ENCODE measurements at places on chromosomes 3 and 15.

DNA sequence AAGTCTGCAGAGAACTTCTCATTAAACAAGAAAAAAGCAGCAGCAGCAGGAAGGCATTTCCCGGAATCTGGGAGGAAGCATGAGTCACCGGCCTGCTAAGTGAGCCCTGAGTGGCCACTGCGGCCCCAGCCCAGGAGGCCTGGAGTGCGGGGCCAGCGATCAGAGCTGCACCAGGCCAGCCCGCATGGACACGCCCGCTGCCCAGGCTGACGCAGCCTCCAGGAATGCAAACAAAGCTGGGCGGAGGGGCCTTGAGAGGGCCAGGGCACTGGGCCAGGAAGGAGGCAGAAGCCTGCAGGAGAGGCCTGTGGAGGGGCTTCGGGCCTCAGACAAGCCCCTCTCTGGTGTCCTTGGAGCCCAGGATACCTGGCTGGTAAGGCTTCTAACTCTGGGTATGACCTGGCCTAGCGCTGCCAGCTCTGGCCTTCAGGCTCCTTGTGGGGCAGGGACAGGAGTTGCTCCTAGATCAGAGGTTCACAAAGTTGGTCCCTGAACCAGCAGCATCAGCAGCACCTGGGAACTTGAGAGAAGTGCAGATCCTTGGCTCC is 101.2 kb downstream of the SMAD6 start:
- DNase-seq: no peak

DNA sequence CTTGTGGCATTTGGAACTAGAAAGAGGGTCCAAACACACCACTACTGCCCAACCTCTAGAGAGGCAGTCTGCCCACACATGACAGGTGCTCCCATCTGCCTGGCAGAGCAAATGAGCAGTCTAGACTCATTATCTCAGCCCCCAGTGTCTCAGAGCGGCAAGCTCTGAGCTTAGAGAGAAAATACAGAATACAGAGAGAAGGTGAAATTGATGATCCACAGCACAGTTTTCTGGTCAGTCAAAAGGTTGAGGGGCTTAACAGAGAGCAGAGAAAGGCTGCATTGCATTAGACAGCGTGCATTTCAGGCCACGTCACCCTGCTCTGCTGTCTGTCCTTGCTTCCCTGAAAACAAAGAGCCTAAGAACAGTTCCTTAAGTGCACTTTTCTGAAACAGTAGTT is 135.1 kb downstream of the KCNMB2 start:
- no peak for DNase-seq

GRCh38 chr3:55244247-55244646 is 242.9 kb downstream of the WNT5A start:
- no peak for DNase-seq

DNA sequence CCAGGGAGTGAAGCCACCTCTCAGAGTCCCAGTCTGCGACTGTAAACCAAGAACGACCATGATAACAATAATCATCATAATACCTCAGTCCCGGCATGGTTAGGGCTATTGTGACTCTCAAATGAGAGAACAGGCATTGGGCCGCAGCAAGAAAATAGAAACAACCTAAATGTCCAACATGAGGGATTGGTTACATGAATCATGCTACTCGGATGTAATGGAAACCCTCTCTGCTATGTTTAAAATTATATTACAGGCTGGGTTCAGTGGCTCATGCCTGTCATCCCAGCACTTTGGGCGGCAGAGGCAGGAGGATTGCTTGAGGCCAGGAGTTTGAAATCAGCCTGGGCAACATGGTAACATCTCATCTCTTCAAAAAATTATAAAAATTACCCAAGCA is 2.8 kb downstream of the CPN2 start:
- no peak for DNase-seq

DNA sequence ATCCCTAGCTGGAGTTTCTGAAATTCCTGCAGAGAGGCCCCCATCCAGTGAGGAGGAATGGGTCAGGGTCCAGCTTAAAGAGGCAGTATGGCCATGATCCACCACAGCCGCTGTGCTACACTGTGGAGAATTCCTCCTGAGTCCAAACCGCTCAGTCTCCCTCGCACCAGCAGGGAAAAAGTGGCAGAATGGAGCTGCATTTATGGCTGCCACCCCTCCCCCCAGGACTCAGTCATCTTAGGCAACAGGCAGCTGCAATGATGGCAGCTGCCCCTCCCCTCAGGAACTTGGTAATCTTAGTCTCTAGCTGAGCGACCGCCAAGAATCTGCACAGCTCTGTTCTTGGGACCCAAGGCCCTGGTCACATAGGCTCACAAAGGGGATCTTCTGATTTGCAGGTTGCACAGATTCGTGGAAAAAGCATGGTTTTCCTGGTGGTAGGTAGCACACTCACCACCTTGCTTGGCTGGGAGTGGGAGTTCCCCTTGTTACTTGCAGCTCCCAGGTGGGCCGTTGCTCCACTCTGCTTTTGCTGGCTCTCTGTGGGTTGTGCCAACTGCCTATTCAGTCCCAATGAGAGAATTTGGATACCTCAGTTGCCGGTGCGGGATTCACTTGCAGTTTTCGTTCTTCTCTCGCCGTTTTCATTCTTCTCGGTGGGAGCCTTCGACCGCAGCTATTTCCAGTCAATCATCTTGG is 204.1 kb downstream of the STXBP5L start:
- DNase-seq: no peak

DNA sequence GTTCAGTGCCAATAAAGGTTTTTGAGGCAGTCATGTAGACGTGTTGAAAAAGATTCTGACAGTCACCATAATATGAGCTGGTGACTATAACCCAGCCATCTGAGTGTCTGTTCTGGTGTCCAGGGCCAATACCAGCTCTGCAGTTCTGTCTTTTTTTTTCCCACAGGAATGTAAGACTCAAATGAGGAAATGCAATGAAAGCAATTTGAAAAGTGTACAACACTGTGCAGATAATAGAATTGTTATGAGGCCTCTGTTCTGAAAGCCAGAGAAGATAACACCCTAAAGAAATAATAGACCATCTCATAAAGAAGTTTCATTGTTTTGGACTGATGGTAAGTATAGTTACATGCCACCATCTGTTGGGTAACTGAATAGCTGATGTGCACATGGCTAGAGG is 57.1 kb downstream of the CLDN1 start:
- no peak for DNase-seq

GRCh38 chr3:149716984-149717383 is 35.3 kb downstream of the COMMD2 start:
- DNase-seq: no peak

DNA sequence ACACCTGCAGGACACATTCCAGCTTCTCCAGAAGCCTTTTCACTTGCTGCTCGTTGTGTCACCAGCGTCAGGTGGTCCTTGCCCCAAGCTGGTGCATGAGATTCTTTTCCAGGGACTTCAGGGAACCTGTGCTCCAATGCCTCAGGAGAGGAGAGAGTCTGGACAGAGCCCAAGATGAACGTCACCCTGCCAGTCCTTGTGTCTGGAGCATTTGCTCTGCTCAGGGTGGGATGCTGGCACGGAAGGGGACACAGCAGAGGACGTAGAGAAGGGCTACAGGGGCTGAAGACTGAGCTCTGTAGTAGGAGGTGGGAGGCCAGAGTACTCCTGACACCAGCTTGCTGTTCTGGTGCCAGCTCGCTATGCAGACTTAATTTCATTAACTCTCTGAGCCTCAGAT is 262.1 kb downstream of the XXYLT1 start:
- no peak for DNase-seq

DNA sequence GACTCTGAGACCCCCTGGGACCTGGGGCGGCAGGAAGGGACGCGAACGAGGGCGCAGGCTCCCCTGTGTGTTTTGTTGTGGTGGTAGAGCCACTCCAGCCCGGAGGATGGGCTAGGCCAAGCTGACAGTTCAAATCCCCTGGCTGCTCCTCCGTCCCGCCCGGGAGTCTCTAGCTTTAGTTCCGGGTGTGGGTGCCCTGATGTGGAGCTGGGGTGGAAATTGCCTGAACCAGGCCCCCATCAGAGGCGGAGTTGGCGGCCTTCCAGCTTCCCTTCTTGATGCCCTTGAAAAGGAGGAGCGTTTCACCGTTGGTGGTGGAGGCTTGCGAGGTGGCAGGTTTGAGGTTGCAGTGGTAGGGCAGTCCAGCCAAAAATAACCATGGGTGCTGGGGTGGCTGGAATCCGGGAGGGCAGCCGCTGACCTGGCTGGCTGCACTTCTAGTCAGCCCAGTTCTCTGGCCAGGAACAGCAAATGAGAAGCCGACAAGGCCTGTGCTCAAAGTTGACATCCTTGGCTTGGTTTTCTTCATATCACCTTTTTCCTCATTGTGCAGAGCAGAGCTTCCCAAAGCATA is 817 bp downstream of the CLK3 start:
- DNase-seq: peak; percentile 75

DNA sequence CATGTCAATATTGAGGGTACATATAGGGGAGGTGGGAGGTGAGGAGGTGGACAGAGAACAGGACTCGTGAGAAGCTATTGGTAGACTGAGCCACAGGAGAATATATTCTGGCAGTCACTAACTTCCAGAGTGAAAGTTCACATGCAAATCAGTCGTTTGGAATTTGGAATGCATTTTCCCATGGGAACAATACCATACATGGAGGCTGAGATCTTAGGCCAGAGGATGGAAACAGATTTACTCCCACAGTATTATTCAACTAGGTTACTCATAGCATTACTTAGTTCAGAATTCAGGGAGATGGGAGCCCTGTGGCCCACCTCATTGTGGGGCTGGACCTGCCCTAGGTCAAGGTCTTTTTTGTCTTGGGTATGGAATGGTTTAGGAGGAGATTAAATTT is 36.4 kb upstream of the ABHD2 start:
- DNase-seq: no peak

GRCh38 chr3:31431321-31431720 is 101.4 kb upstream of the STT3B start:
- DNase-seq: no peak

DNA sequence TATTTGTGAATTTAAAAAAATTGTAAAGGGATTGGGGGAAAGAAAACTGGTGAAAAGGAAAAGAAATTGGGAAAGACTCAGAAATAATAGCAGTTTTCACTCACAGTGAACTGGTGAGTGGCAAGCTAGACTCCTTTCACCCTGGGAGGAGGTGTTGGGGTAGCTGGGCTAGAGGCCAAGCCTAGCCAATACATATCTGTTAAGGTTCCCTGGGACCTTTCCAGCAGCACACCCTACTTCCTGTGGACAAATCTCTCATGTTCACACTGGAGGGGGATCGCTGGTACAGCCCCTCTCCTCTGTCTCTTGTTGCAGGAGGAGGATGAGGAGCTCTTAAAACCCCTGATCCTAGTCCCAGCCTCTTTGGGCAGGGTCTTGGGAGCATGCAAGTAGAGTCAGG is 3.7 kb upstream of the RPP25 start:
- no peak for DNase-seq

DNA sequence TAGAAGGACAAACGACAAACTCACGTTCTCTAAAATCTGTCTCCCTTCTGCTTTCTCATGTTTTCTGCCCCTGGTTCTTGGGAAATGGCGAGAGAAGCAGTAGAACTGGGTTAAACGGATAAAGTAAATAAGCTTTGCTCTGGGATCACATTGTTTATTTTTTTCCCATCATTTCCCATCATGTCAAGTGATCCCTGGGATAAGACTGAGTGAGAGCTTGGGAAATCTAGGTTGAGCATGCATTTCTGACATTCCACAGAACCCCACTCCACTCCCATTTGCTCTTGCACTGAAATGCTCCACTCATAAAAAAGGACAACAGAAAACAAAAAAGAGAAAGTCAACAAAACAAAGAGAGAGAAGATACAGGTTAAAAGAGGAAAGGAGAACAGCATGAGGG is 69.1 kb downstream of the SEMA6D start:
- no peak for DNase-seq

- no peak for DNase-seq
Measured at GRCh38 chr3:64295594-64295993, 70.3 kb upstream of the PRICKLE2 start.

DNA sequence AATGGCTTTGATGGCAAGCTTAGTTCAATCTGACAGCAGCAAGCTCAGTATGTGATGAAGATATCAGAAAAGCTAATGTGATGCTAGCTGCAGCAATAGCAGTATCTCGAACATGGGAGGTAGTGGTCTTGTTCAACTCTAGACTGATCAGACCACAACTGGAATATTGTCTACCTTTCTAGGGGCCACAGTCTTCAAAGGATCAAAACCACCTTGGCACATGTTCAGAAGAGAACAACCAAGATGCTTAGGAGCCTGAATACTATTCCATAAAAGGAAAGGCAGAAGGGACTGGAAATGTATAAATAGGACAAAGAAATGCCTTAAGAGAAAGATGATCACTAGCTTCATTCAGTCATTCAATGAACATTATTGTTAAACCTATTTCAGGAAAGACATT is 2.3 kb downstream of the C3orf70 start:
- DNase-seq: no peak

GRCh38 chr15:29138260-29138659 is 131.4 kb downstream of the NSMCE3 start:
- no peak for DNase-seq

DNA sequence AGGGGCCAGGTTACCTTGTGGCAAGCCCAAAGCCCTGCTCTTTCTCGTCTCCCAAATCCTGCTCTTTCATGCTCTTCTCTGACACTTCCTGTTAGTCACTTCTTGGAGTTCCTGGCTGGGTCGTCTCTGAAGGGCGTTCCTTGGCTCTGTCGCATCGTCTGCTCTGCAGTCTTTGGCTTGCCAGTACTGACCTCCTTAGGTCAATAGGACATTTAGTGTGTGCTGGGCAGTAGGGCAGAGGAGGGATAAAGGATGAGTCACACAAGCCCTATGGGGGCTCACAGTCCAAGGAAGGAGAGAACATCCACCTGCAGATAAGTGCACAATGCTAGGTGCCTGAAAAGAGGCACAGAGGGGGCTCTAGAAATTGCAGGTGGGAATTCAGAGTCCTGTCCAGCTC is 87.5 kb downstream of the FAM43A start:
- DNase-seq: no peak

DNA sequence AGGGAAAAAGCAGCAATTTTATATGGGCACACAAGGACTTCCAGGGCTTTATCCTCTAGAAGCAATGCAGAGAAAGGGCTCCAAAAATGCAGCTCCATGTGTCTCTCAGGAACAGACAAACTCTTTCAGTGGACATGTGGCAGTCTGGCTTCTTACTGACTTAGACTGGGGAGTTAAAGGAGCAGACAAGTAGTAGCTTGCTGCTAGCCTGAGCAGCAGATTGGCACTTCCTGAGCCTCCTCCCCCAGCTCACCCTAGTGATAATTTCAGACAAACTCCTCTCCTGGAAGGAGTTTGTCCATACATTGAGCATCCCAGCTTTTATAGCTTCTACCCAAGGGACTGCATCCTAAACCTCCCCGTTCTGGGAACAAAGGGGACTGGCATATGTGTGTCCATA is 101.7 kb upstream of the MANF start:
- DNase-seq: no peak

DNA sequence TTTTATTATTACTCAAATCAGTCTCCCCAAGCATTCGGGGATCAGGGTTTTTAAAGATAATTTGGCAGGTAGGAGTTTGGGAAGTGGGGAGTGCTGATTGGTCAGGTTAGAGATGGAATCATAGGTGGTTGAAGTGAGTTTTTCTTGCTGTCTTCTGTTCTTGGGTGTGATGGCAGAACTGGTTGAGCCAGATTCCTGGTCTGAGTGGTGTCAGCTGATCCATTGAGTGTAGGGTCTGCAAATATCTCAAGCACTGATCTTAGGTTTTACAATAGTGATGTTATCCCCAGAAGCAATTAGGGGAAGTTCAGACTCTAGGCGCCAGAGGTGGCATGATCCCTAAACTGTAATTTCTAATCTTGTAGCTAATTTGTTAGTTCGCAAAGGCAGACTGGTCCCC is 20.6 kb upstream of the TRANK1 start:
- no peak for DNase-seq

- DNase-seq: no peak
Measured at GRCh38 chr15:79901958-79902357, 5.1 kb upstream of the MTHFS start.

GRCh38 chr15:86572368-86572841 is 492.7 kb downstream of the AGBL1 start:
- DNase-seq: no peak

Data from CD4-positive, alpha-beta T cell treated with Interferon alpha-2 for 1 hour (primary cell).